Left ventricle myocardium inferior (tissue), 1 donor: ENCODE measurements at places on chromosomes 7 and 10. TPM values are rescaled to one million over a fixed set of nuclear protein-coding genes. Genes with fewer than 3 reads are reported as not detected.

- peaks cover 9% of the 10 kb centered on the region for H3K4me1 ChIP-seq
- H3K27ac ChIP-seq: no peak overlapping the region
- no peak for DNase-seq
- H3K36me3 ChIP-seq: peaks cover 16% of the 10 kb centered on the region
- H3K27me3 ChIP-seq: no peaks in the 10 kb centered on the region
- no peak overlapping the region for H3K4me3 ChIP-seq
These were observed 64.5 kb downstream of the MCMBP start for GRCh38 chr10:119807960-119808697.

DNA sequence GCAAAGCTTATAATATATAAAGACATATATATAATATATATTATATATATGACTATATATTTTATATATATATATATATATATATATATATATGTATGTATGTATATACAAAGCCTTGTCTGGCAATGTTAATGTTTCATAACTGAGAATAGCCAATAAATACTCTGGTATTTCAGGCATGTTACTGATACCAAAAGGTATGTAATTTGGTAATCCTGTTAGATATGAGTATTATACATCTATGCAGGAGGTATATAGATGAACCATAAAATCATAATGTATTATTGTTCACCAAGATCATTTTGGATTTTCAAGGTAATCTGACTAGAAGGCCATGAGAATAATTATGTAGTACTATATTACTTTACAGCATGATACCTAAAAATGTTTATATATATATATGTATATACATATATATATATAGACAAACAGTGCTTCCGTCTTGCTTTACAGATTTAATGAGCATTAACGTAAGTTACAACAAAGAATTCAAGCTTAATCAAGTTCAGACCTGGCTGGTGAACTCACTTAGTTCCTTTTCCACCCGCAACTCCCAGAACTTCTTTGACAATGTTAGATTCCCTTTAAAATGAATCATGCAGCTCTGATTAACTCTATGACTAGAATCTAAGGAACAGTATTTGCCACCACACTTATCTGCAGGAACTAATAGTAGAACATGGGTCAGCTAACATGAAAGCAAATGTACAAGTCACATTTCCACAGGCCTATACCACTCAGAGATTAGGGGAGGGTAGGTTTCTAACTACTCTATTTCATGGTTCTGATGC lies 82.7 kb downstream of the SLC25A13 start:
- H3K27me3 ChIP-seq: no peaks in the 10 kb centered on the region
- no peak overlapping the region for H3K27ac ChIP-seq
- peaks cover 59% of the 10 kb centered on the region for H3K4me1 ChIP-seq
- DNase-seq: no peak
- H3K36me3 ChIP-seq: no peaks in the 10 kb centered on the region

- no peaks in the 10 kb centered on the region for H3K4me1 ChIP-seq
- no peak overlapping the region for H3K27ac ChIP-seq
- no peaks in the 10 kb centered on the region for H3K36me3 ChIP-seq
- H3K4me3 ChIP-seq: no peak overlapping the region
- peaks cover 10% of the 10 kb centered on the region for H3K27me3 ChIP-seq
These were observed 87.5 kb downstream of the SEPTIN14 start for GRCh38 chr7:55775051-55775420.

- H3K27me3 ChIP-seq: no peaks in the 10 kb centered on the region
- no peak overlapping the region for H3K4me3 ChIP-seq
- no peak for DNase-seq
- no peak overlapping the region for H3K27ac ChIP-seq
- peaks cover 11% of the 10 kb centered on the region for H3K36me3 ChIP-seq
- peaks cover 10% of the 10 kb centered on the region for H3K4me1 ChIP-seq
These were observed 29.8 kb downstream of the SEM1 start for GRCh38 chr7:96679886-96680285.

DNA sequence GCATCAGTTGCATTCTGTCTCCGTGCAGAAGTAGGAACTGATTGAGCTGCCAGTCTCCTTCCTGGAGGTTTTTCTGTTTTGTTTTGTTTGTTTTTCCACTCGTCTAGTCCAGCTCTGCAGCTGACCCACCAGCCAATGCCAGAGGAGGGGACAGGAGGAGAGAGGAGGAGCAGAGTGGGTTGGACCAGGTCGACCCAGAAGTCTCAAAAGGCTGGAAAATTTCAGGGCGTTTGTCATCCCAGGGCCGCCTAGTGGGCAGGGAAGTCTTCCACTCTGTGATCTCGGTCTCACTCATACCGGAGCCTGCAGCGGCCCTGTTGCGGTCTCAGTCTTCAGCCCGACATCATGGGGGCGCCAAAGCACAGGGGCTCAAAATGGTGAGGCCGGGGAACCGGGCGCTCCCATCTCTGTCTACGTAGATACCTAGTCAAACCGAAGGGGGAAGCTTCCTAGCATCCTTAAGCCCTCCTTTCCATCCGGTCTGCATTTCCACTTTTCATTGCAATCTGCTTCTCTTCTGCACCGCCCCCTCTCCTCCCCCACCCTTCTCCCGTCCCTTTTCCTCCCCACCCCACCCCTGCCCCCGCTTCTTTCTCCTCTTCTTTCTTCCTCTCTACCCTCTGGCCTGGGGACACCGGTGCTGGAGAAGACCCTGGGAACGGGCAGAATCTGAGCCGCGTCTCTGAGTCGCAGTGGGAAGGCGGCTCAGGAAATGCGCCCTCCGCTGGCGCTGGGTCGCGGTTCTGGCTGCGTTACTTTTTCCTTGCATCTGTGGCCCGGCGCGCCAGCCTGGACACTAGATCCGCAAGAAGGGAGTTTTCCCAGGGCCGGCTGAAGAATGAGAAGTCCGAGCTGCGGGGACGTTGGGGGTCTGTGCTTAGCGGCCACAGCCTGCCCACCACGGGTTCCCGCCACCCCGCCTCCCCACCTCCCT lies 16.2 kb upstream of the PAX2 start:
- DNase-seq: no peak
- no peaks in the 10 kb centered on the region for H3K36me3 ChIP-seq
- H3K4me3 ChIP-seq: peak overlapping the region; percentile 49

DNA sequence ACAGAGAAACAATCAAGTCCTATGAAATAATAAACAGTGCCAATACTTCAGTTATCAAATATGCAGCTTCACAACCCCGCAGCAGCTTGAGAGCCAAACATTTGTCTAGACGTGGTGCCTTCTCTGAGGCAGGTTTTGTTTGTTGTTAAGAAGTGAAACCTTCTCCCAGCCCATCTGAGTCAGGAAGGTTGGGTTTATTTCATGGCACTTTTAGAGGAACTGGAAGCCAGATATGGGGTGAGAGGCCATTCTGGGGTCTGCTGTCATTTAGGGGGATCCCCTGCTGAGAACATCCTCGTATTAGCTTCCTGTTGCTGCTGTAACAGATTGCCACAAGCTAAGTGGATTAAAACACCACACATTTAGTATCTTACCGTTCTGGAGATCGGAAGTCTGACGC lies 113.6 kb downstream of the GRK5 start:
- peaks cover 91% of the 10 kb centered on the region for H3K4me1 ChIP-seq
- H3K27ac ChIP-seq: peak overlapping the region; percentile 32
- peaks cover 3% of the 10 kb centered on the region for H3K36me3 ChIP-seq
- DNase-seq: no peak

GRCh38 chr7:33627741-33628140 lies 277.6 kb upstream of the BMPER start:
- H3K36me3 ChIP-seq: no peaks in the 10 kb centered on the region
- H3K4me1 ChIP-seq: no peaks in the 10 kb centered on the region
- no peak overlapping the region for H3K27ac ChIP-seq

DNA sequence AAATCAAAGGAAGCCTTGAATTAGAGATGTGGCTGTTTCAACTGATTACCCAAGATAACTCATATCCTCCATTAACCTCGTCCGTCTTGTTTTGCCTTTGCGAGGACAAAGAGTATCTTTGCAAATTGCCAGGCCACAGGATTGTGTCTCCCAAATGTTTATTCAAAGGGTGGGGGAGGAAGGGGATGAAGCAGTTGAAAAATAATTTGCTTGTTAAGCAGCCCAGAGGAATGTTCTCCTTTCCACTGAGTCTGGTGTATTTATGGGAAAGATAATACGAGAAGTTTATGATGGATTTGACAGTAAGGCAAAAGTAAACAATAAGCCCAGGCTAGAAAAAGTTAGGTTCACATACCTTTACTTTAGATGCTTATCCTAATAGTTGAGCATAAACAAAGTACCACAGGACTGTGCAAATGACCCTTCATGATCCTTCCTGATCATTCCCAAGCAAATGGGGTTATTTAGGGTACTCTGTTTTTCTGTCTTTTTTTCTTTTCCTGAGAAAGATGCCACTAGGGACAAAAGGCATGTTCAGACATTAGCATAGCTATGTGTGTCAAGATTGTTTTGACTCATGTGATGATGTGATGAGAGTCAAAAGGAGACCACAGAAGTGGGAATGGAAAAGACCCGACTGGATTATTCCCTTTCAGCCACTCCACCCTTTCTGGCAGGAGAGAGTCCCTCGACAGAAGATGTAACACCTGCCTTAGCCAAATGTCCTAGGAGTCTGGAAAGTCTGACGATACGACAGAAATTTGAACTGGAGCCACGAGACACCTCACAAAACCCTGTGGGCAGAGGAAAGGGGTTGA lies 243.0 kb upstream of the GLI3 start:
- peak overlapping the region; percentile 68 for H3K27ac ChIP-seq
- no peak for DNase-seq
- H3K4me1 ChIP-seq: peaks cover 19% of the 10 kb centered on the region
- H3K4me3 ChIP-seq: no peak overlapping the region
- no peaks in the 10 kb centered on the region for H3K36me3 ChIP-seq

- H3K36me3 ChIP-seq: no peaks in the 10 kb centered on the region
- no peak for DNase-seq
- H3K27ac ChIP-seq: no peak overlapping the region
- H3K27me3 ChIP-seq: no peaks in the 10 kb centered on the region
These were observed 44.5 kb downstream of the ZWINT start for GRCh38 chr10:56316603-56317002.

DNA sequence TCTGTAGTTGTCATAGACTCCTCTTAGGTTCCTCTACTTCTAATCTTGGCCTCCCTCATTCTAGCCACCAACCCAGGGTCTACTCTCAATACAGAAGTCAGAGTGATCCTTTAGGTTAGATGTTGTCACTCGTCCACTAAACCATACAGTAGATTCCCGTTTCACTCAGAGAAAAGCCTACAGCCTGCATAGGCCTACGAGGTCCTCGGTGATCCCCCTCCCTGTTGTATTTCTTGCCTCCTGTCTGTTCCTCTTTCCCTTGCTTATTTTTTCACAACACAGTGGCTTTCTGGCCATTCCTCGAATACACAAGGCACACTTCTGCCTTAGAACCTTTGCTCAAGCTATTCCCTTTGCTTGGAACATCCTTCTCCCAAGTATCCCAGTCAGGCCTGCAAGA lies 183.0 kb upstream of the PRSS1 start:
- no peaks in the 10 kb centered on the region for H3K36me3 ChIP-seq
- H3K27me3 ChIP-seq: peaks cover 52% of the 10 kb centered on the region
- no peak overlapping the region for H3K27ac ChIP-seq
- no peak for DNase-seq
- H3K4me1 ChIP-seq: no peaks in the 10 kb centered on the region
- no peak overlapping the region for H3K4me3 ChIP-seq

- H3K27ac ChIP-seq: no peak overlapping the region
- no peaks in the 10 kb centered on the region for H3K36me3 ChIP-seq
- H3K4me3 ChIP-seq: no peak overlapping the region
- peaks cover 8% of the 10 kb centered on the region for H3K4me1 ChIP-seq
- DNase-seq: no peak
These were observed 15.2 kb downstream of the PROSER2 start for GRCh38 chr10:11838298-11838852.

GRCh38 chr7:12294701-12295100 lies 83.6 kb downstream of the TMEM106B start:
- no peaks in the 10 kb centered on the region for H3K27me3 ChIP-seq
- no peaks in the 10 kb centered on the region for H3K4me1 ChIP-seq
- no peaks in the 10 kb centered on the region for H3K36me3 ChIP-seq
- DNase-seq: no peak

- H3K4me1 ChIP-seq: peaks cover 25% of the 10 kb centered on the region
- H3K36me3 ChIP-seq: peaks cover 5% of the 10 kb centered on the region
- H3K4me3 ChIP-seq: no peak overlapping the region
- DNase-seq: peak; percentile 91
These were observed 12.6 kb upstream of the NPFFR1 start for GRCh38 chr10:70296406-70296899.

DNA sequence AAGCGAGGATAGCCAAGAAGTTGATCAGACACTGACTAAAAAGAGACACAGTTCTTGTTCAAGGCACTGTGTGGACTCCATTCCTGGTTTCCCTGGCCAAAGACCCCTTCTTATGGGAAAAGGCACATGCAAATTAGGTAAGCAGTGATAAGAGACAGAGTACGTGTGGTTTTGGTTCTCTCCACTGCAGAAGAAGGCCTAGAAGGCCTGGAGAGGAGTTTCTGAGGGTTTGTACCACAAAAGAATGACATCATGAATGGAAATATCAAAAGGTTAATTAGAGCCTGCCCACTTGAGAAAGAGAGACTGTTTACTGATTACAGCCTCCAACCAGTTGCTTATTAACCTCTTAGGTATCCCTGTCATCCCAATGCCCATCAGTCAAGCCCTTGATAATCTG lies 137.5 kb downstream of the ZNF365 start:
- DNase-seq: no peak
- H3K4me1 ChIP-seq: no peaks in the 10 kb centered on the region
- H3K27ac ChIP-seq: no peak overlapping the region

DNA sequence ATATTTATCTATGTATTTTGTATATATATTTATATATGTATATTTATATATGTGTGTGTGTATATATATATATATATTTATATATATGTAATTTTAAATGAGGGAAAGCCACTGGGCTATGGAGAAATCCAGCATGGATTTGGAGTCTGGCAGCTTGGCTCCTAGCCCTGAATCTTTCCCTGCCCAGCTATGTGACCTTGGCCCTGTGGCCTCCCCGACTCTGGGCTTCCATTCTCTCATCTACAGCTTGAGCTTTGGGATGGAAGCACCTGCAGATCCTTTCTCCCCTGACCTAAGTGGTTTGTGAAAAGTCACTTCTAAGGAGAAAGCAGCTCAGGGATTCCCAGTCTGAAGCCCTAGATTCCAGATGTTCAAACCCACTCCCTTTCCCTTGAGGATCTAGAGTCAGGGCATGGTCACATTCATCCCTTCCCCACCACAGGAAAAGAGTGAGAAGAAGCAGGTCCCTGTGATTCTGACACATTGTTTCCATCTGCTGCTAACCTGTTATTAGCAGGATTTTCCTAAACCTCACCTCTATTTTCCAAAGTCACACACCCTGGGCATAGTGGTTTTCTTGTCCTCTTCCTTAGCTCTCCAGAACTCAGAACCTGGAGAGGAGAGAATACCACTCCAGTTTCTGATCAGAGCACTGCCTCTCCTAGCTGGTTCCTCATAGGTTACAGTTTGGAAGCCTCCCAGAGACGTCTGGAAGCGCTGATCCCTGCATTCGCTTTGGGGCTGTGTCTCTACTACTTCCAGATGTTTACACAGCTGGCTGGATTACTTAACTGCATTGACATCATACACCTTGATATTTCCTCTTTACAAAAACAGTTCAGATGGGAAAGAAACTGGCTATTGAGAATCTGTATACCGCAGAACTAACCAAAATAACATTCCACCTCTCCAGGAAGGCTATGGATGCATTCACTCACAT lies 327.5 kb upstream of the ZMIZ1 start:
- H3K27me3 ChIP-seq: no peaks in the 10 kb centered on the region
- H3K4me3 ChIP-seq: no peak overlapping the region
- peaks cover 73% of the 10 kb centered on the region for H3K4me1 ChIP-seq
- no peak for DNase-seq

IFIT1 gene
- total RNA-seq: 31.0 TPM

ADAM12 gene
- 0.27 TPM for total RNA-seq

CYTH3 gene
- total RNA-seq: 25.5 TPM

ZNF239 gene
- 1.5 TPM for total RNA-seq

CYP2E1 gene
- 1.1 TPM for total RNA-seq

NME8 gene
- total RNA-seq: not detected

LRMDA gene
- total RNA-seq: 18.7 TPM

PDCD11 gene
- total RNA-seq: 11.2 TPM

TFR2 gene
- 0.25 TPM for total RNA-seq
